MM.1S (cell line): ENCODE measurements at places on chromosomes 3 and 15.

- no peak for DNase-seq
Measured at GRCh38 chr3:194814878-194815357, 129.2 kb downstream of the FAM43A start.

DNA sequence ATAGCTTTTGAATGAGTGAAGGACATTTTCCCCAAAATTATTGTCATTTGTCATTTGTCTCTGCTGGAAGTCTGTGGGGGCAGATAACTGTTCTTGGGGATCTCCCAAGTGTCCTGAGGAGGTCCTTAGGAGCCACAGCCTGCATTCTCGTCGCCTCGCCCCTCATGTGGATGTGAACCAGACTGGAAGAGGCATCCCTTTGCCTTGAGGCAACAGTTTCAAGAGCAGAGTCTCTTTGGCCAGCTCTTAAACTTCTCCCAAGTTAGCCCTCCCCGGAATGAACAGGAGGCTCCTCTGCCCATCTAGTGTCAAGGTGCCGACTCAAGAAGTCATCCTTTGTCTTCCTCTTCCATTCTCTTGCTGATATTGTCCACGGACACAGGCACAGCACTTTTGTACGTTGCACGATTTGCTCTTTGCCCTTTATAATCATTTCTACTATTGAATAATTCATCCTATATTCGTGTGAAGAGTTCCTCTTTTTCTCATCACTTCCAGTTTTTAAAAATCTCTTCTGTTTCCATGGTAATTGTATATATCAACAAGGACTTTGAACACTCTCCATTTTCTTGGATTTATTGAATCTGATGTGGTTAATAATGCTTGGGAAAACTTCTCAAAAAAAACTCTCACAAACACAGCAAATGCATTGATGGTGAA, 40.8 kb upstream of the CD47 start:
- DNase-seq, result no peak

GRCh38 chr15:47711655-47712054, 5.7 kb upstream of the SEMA6D start:
- peak; percentile 48 for DNase-seq

GRCh38 chr15:43317566-43318184, 12.7 kb downstream of the LCMT2 start:
- no peak for DNase-seq

DNA sequence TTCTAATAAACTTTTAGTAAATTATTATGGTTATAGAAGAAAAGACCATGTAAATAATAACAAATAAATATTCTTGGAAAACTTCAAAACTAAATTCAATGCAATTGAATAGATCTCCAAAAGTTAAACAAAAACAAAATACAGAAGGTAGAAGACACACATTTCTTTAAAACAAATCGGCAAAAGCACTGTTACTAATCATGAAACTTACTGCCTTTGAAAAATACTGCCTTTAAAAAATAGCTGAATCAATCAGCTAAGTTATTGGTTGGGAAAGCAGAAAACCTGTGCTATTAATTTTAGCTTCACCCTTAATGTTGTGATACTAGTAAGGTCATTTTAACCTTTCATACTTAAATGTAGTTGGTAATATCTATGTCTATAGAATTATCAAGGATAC, 3.0 kb downstream of the GPR15 start:
- DNase-seq, result no peak

DNA sequence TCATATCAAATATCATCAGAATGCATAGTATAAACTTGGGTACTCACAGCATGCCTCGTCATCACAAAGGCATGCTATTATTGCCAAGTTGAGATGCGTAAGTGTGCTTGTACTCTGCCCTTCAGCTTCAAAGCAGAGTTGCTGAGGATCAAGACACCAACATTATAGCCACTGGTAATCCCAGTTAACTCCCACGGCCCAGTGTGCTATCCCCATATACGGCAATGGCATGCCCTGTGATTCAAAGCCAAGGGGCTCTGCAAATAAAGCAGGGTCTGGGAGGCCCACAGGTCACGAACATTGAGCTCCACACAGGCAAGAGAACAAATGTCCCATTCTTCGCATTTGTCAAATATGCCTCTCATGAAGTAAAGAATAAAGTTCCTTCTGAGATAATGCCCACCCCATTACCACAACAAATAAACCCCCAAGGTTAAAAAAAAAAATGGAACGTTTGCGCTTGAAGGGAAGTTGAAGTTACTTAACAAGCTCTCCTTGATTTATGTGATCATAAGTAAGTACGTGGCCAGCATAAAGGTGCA, 298.1 kb upstream of the NECTIN3 start:
- no peak for DNase-seq

- DNase-seq, result no peak
Measured at GRCh38 chr3:95335517-95335916, 1272.7 kb downstream of the NSUN3 start.

- DNase-seq, result no peak
Measured at GRCh38 chr3:14771593-14772497, 46.9 kb upstream of the FGD5 start.

DNA sequence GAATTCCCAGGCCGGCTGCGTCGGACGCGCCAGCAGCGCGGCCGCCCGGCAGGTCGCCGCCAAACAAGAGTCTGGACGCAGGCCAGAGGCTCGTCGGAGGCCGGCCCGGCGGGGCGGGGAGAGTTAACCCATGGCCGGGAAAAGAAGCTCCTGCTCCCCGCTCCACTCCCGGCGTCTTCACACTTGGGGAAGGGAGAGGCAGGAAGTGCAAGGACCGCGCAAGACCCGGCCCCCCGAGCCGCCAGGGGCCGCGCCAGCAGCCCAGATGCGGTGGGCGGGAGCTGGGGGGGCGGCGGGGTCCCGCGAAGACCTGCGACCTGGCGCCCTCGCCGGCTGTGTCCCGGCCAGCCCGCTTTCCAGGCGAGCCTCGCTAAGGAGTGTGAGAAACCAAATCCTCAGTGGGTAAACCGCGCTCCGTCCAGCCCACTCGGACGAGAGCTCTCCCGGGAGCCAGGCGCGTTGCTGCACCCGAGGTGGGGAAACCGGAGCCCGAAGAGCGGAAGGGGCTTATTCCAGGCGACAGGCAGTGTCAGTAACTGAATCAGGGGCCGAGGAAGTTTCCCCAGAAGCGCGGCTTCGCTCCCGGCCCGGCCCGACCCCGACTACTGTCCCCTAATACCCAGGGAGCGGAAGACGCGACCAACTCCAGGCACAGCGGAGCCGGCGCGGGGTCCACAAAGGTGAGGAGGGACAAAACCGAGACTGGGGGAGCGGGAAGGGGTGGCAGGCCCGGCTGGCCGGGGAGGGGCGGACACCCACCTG, 721 bp downstream of the ADAMTS7 start:
- no peak for DNase-seq

DNA sequence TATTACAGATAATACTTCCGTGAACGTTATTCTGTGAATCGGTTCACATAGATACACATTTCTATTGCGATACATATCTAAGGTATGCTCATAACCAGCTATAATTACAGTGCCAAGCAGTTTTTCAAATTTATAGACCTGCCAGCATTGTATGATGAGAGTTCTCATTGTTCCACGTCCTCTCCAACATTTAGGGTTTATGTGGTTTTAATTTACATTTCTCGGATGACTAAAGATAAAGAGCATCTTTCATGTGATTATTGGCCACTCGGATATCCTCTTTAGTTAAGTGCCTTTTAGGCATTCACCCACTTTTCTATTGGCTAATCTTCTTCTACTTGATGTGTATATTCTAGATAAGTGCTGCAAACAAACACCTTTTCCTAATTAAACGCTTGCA, 134.7 kb upstream of the CCDC54 start:
- no peak for DNase-seq

GRCh38 chr3:177590826-177591225, 393.5 kb upstream of the TBL1XR1 start:
- DNase-seq, result no peak

- no peak for DNase-seq
Measured at GRCh38 chr3:197372047-197372661, 73.7 kb upstream of the DLG1 start.

DNA sequence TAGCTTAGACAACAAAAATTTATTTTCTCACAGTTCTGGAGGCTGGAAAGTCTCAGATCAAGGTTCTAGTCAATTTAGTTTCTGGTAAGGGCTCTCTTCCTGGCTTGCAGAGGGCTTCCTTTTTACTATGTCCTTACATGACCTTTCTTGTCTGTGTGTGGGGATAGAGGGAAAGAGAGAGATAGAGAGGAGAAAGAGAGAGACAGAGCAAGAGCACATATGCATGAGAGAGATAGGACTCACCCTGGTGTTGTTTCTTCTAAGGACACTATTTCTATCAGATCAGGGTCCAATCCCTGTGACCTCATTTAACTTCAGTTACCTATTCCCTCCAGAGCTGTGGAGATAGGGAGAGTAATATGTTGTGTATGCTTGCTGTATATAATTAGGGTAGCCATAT, 44.9 kb upstream of the TEX9 start:
- DNase-seq, result no peak

DNA sequence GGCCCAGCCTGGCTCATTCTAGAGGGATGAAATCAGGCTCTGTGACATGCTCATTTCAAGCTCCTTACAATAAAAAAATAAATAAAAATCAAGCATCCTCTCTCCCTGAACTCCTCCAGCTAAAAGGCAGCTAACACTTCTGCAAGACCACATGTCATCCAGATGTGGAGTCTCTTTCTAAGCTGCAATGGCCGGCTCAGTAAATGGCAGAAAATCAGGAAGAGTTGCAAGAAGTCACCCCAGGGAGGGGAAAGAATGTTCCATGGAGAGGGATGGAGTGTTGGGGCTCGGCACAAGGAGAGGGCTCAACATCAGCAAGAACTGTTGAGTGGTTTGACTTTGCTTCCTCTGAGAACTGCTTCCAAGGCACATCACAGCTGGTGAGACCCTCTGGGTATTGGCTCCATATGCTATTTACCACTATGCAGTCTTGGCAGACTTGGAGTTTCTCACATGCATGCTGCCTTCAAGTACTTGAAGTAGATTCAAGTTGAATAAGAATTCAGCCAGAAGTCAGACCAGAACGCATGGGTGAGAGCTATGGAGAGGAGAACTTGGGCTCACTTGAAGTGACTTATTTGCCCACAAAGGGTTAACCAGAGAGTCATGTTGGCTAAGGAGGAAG, 689.0 kb downstream of the NTRK3 start:
- DNase-seq, result no peak

GRCh38 chr3:70824078-70824477, 511.6 kb upstream of the MDFIC2 start:
- no peak for DNase-seq

DNA sequence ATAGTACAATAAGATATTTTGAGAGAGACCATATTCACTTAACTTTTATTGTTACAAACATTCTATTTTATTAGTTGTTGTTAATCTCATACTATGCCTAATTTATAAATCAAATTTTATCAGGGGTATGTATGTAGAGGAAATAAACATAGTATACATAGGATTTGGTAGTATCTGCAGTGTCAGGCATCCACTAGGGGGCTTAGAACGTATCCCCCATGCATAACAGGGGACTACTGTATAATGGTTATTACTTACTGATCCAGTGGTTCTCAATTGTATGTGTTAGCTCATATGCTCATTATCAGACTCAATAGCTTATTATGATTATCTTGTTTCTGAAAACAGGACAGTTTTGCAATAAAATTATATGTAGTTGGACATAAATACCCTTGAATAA, 27.6 kb downstream of the CMC1 start:
- no peak for DNase-seq

GRCh38 chr15:95059346-95059905, 828.1 kb downstream of the MCTP2 start:
- no peak for DNase-seq

DNA sequence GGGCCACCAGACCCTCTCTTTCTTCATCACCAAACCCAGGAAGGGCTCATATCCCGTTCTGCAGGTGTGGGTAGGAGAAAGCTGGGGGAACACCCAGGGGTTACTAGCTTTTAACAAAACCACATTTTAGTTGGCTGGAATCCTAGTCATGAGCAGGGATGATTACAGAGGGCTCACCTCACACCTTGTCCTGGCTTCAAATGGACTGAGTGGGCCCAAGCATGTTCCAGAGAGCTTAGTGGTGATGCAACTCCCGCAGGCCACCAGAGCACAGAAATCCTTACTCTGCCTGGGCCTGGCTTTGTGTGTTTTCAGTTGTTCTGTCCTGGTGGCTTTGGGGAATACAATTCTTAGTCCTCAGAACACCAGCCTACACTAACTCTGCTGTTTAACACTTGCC, 56.8 kb upstream of the RYK start:
- DNase-seq, result no peak

GRCh38 chr3:98529856-98530459, 1.8 kb upstream of the GPR15 start:
- no peak for DNase-seq

GRCh38 chr15:34239151-34239808, 14.5 kb downstream of the EMC4 start:
- no peak for DNase-seq

DNA sequence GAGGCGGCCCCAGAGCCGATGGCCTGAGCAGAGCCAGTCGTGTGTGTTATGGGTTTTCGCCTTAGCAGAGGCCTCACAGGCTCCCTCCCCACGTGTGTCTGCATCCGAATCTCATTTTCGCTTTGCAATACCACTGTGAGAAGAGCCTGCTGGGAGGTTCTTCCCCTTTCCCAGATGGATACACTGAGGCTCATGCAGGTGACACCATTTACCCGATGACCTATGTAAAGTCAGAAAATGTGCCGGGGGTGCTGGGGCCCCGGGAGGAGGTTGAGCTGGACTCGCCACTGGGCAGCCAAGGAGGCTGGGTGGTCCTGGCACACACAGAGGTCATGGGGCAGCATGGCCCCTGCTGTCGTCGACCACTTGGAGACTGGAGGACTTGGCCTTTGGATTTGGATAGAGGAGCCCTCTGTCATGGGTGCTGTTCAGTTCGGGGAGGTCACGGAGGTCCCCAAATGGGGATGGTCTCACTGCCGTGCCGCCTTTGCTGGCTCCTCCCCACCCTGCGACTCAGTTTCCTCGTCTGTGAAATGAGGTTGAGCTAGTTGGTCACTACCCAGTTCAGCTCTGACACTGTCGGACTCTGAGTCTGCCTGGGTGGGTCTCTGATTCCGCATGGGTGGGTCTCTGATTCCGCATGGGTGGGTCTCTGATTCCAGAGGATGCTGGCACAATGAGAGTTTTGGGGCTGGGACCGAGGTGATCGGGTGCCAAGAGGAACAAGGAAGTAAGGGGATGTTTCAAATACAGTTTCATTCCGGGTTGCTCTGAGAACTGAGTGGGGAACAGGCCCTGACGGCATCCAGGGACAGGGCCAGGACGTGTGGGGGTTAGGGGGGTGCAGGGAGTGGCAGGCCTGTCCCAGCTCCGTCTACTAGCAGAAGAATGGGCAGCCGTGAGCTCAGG, 23.2 kb upstream of the MUC4 start:
- DNase-seq, result no peak

GRCh38 chr3:14403619-14404155, 1.3 kb downstream of the SLC6A6 start:
- no peak for DNase-seq

- DNase-seq, result no peak
Measured at GRCh38 chr3:195757827-195758226, 37.0 kb downstream of the MUC20 start.

- no peak for DNase-seq
Measured at GRCh38 chr3:170162052-170162451, 19.5 kb downstream of the PHC3 start.
